ENCODE measurements at places on chromosomes 3 and 15. TPM values are rescaled to one million over a fixed set of nuclear protein-coding genes. Genes with fewer than 3 reads are reported as not detected.

ITIH3 gene
- 0.46 TPM for total RNA-seq

GRCh38 chr3:193400304-193400703 lies 21.8 kb upstream of the ATP13A5 start:
- DNase-seq, result no peak
- no peak overlapping the region for H3K27ac ChIP-seq
- H3K36me3 ChIP-seq, result no peaks in the 10 kb centered on the region
- no peak overlapping the region for H3K4me3 ChIP-seq
- no peaks in the 10 kb centered on the region for H3K27me3 ChIP-seq

GRCh38 chr3:120203016-120203415 lies 82.0 kb downstream of the GPR156 start:
- H3K27ac ChIP-seq, result no peak overlapping the region
- H3K4me3 ChIP-seq, result no peak overlapping the region
- DNase-seq, result peak; percentile 40
- no peaks in the 10 kb centered on the region for H3K36me3 ChIP-seq
- H3K27me3 ChIP-seq, result no peaks in the 10 kb centered on the region

USP8 gene
- 80.5 TPM for total RNA-seq

DNA sequence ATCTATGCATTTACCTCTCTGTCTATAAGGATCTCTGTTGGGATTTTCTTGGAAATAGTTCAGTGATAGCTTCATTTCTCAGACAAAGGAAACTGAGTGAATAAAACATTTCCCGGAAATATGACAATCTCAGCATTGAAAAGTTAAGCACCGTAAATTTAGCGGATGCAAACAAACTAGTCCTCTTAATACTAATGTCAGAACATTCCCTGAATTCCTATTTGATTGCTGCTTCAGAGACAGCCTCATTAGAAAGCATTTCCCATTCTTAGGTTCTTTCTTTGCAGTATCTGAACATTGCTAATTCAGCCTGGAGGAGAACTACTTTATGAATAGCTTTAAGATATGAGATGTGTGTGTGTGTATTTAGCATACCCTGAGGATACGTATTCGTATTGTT lies 101.3 kb downstream of the NR2F2 start:
- no peak for DNase-seq
- H3K27me3 ChIP-seq, result no peaks in the 10 kb centered on the region
- H3K36me3 ChIP-seq, result no peaks in the 10 kb centered on the region
- H3K4me3 ChIP-seq, result no peak overlapping the region
- H3K4me1 ChIP-seq, result no peaks in the 10 kb centered on the region

GRCh38 chr3:129552287-129553050 lies 9.5 kb downstream of the H1-8 start:
- H3K27me3 ChIP-seq, result no peaks in the 10 kb centered on the region
- H3K36me3 ChIP-seq, result no peaks in the 10 kb centered on the region
- DNase-seq, result no peak
- H3K4me3 ChIP-seq, result no peak overlapping the region

DAZL gene
- 21.5 TPM for total RNA-seq

Measured in prostate gland (tissue), 2 donors.